ENCODE measurements at places on chromosomes 12 and 14.

DNA sequence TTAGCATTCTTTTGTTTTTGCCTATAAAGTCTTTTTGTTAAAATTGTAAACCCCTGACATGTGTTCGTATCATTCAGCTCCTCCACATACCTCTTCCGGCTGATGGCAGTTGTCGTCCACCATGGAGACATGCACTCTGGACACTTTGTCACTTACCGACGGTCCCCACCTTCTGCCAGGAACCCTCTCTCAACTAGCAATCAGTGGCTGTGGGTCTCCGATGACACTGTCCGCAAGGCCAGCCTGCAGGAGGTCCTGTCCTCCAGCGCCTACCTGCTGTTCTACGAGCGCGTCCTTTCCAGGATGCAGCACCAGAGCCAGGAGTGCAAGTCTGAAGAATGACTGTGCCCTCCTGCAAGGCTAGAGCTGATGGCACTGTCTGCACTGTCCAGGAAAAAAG, 7.7 kb downstream of the ALKBH2 start:
- no peak for DNase-seq

DNA sequence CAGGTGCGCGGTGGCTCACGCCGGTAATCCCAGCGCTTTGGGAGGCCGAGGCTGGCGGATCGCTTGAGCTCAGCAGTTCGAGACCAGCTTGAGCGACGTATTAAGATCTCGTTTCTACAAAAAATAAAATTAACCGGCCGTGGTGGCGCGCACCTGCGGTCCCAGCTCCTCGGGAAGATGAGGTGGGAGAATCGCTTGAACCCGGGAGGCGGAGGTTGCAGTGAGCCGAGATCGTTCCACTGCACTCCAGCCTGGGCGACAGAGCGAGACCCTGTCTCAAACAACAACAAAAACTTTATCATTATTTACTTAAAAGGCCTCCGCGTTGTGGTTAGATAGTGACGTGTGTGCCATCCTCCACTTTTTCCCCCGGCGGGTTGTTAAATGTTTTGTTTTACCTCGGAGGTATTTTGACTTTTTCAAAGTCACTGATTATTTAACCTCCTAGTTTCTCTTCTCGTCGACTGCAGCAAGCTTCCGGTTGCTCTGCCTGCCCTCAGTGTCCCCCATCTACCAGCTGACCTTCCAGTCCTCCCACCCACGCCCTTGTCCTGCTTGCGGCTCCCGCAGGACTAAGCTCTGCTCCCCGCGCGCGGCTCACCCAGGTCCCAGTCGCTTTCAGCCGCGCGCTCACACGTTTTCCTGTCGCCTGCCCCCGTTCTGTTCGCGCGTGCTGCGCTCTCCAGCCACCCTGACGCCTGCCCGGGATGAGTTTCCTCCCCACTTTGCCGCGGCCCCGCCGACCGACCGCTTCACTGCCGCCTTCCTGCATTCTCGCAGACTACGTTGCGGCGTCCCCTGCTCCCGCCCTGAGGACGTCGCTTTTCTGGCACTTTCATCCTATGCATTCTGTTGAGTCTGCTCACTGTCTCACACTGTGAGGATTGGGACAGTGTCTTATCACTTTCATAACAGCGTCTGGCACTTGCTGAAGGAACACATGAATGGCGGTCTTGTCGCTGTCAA, 1.2 kb upstream of the SCAF11 start:
- peak; percentile 83 for DNase-seq

- DNase-seq = peak; percentile 35
Measured at GRCh38 chr12:52423661-52424500, 10.3 kb downstream of the KRT75 start.

- DNase-seq = peak; percentile 61
Measured at GRCh38 chr14:67666750-67667449, 7.5 kb downstream of the VTI1B start.

Data from lung (tissue), 17 donors.